ENCODE measurements at places on chromosomes 4 and X.

DNA sequence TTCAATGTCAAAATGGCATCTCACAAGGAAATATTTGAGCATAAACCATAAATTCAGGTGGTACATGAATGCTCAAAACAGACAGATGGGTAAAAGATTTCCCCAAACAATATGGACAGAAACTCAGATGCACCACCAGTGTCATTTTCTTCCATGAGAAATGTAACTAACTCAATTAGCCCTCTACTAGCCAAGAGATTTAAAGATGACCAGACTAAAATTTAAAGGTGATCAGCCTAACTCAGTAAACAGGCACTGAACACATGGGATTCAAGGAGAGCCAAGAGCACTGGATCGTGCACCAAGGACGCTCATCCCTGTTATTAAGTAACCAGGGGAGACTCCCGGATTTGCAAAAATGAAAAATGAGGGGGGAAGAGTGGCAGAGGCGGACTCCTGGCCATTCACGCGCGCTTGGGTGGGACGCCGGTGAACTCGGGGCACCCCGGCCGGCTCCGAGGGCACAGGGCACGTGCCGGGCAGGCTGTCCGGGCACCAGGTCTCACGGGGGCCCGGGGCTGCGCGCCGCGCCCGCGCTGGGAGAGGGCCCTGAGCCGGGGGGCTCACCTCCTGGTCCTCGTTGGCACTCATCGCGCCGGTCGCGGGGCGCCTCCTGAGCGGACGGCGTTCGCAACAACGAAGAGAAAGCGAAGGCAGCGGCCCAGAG, 490 bp downstream of the RWDD4 start:
- no peak for DNase-seq

DNA sequence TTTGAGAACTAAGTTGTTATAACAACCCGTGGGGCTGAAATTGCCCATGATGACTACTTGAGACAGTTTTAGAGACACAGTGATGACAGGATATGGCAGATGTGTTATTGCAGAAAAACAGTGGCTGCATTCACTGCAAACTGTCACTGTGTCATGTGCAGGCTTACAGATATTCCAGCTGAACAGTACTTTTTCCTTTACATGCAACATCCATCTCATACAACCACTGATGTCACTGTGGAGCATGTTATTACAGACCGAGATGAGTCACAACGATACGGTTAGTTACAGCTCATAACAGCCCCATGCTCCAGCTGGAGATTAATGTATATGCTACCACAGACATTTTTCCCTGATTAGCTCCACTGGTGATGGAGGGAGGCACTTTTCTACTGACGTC, 207.4 kb downstream of the TMA16 start:
- no peak for DNase-seq

- no peak for DNase-seq
Observed at GRCh38 chr4:3473181-3473950, 10.3 kb downstream of the DOK7 start.

GRCh38 chr4:140637836-140638235, 69.1 kb upstream of the UCP1 start:
- DNase-seq: no peak

DNA sequence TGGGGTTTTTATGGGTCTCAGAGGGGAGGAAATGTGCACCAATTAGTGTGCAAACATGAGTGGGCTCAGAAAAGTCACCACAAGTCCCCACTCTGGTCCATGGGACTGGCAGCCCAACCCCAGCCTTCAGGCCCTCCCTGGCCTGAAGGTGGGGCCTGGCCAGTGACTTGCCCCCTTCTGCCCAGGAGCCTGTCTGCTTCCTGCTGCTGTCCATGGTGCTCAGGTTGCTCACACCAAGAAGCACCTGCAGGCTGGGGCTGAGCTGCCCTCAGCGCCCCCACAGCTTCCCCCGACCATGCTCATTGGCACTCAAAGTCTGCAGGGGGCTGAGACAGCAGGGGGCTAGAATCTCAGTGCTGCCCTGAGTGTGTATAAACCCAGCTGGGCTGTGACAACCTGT, 30.6 kb upstream of the GC start:
- DNase-seq: no peak

GRCh38 chr4:23068287-23068686, 375.6 kb downstream of the GBA3 start:
- DNase-seq: no peak

GRCh38 chr4:126784966-126785580, 847.7 kb upstream of the INTU start:
- DNase-seq: no peak

DNA sequence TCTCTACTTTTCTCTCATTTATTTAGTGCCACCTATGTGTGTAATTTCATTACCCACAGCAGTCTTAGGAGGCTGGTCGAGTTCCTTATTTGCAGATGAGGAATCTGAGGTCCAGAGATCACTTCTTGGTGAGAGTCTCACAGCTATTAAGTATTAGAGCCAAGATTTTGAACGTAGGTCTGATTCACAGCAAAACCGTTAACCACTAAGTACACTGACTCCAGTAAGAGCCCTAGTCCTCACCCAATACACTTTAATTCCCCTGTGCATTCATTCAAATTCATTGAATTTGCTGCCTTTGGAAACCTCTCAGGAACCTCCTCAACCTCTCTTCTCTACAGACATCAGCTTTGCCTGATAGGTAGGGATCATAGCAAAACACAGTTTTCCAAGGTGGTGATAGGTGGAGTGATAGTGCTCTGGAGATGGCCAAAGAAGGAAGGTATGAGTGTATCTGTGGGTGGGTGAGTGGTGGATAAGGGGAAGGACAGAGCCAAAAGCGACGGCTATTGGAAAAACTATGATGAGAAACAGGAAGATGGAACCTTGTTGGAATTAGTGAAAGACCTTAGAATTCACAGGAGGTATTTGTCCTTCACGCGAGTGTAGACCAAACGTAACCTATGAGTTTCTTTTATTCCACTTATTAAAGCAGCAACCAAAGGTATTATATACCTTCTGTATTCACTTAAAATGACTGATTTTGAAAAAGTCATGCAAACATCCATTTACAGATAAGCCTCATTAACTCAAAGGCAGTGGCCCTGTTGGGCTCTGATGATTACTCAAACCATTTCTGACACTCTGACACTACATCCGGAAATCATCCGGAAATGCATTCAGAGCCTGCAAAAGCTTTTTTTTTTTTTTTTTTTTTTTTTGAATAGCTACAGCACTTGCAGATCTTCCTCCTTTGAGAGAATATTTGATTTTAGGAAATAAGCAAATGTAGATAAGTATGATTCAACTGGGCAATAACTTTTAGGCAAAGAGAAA, 6.3 kb downstream of the FMR1 start:
- no peak for DNase-seq

DNA sequence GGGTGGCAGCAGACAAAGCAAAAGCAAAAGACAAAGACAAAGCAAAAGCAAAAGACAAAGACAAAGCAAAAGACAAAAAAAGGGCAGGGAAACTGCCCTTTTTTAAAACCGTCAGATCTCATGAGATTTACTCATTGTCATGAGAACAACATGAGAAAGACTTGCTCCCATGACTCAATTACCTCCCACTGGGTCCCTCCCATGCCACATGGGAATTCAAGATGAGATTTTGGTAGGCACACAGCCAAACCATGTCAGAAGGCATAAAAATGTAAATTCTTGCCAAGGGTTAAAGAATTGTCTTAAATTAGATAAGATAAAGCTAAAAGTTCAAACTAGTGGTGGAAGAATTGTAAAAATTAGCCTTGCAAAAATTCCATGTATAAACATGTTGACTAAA, 419.7 kb downstream of the TRAM1L1 start:
- DNase-seq: no peak

GRCh38 chr4:79563219-79563618, 155.2 kb upstream of the GK2 start:
- DNase-seq: no peak

GRCh38 chr4:127832585-127832984, 48.1 kb upstream of the PLK4 start:
- DNase-seq: no peak

- no peak for DNase-seq
Observed at GRCh38 chrX:75229774-75230173, 44.1 kb upstream of the UPRT start.

GRCh38 chr4:67674098-67674497, 26.9 kb downstream of the UBA6 start:
- DNase-seq: no peak

GRCh38 chr4:87025023-87025613, 90.3 kb downstream of the AFF1 start:
- DNase-seq: no peak

DNA sequence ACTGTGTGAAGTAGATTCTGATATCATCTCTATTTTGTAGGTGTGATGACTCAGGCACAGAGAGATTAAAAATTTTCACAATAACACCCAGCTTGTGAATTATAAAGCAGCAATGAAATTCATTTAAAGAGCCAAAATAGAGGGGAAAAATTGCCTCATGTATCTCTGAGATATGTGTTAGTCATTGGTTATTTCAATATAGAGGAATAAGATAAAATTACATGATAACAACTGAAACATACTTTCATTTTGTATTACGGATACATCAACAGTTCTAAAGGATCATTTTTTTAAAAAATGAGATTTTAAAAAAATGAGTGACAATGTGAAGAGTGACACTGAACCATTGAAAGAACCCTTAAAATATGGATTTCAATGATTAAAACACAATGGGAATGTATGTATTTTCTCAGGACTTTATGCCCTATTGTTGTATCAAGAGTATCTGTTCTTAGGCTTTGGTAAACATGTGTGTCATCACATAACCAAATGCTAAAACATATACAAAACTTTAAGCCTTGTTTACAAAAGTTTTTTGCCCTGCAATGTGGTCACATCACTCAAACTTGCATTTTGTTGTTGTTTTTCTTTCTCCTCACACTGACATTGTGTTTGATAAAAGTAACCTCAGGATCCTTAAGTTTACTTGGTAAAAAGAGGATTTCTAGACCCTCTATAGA, 221.3 kb downstream of the ANTXR2 start:
- no peak for DNase-seq

DNA sequence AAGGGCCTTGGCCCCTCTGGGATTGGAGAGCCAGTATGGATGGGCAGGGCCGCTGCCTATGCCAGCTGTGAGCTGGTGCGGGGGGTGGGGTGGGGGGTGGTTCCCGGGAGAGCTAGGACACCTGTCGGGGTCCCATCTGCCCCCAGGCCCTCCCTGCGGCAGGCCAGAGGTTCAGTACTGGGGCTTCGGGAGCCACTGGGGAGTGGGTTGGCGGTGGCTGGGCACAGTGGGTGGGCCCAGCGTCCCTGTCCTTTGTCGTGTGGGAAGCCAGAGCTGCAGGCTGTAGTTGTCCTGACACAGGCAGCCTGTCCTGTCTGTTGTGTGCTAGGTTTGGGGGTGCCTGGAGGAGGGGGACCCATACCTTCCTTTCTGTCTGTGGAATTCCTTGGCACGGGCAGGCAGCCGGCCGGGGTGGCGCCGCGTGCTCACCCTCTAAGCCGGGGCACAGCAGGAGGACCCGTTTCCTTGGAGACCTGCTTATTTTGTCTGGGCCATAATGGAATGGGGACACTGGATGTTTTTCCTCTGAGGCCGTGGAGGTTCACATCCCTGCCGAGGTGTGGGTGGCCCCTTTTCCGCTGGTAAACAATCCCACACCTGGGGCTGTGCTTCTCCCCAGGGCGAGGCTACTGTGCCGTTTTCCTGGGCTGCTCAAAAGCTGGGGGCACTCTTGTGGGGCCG, 14.8 kb downstream of the DOK7 start:
- no peak for DNase-seq

Measured in NCI-H1417 treated with DMSO at 0.1 percent for 48 hours (cell line).